Pulmonary artery endothelial cell (primary cell): ENCODE measurements at places on chromosomes 4 and X.

DNA sequence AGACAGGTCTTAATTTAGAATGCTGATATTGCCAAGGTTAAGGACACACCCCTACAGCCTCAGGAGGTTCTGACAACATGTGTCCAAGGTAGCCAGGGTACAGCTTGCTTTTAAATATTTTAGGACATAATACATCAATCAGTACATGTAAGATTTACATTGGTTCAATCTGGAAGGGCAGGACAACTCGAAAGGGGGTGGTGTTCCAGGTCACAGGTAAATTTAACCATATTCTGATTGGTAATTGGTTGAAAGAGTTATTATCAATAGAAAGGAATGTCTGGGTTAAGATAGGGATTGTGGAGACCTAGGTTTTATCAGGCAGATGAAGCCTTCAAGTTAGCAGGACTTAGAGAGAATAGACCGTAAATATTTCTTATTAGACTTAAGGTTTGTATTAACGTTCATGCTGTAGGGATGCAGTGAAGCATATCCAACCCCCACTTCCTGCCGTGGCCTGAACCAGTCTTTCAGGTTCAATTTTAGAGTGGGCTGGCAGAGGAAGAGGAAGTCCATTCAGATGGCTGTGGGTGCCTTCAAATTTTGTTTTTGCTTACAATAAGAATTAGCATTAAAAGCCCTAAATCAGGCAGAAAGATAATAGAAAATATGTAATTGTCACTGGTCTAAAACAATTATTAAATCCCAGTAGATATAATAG is 136.5 kb upstream of the GALNTL6 start:
- DNase-seq, result no peak

DNA sequence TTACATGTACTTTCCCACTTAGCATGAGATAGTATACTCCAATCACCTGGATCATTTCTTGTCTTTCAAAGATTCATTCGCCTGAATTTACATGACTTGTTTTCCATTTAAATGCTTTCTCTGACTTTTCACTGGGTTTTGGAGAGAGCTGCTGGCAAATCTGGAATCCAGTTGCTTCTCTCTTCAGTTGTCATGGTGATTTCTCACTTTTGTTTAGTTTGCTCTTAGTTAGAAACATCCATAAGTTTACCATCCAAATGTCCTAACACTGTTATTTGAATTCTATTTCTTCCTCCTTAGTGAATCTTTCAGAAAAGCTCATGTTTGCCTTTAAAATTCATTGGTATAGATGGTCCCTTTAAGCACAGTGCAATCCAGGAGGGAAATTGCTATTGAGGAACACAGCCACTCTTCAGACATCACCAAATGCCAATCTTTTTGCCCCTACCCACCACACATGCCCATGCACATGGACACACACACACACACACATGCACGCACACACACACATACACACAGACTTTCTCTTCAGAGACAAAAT is 51.7 kb downstream of the REELD1 start:
- no peak for DNase-seq

DNA sequence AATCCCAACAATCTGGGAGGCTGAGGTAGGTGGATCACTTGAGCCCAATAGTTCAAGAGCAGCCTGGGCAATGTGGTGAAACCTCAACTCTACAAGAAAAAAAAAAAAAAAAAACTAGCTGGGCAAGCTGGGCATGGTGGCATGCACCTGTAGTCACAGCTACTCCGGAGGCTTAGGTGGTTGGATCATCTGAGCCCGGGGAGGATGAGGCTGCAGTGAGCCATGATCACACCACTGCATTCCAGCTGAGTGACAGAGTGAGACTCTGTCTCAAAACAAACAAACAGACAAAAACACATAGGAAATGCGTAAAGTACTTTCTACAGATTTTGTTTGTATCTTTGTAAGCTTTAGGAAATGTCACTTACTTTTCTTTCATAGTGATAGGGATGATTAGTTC is 307.2 kb upstream of the NR3C2 start:
- no peak for DNase-seq

DNA sequence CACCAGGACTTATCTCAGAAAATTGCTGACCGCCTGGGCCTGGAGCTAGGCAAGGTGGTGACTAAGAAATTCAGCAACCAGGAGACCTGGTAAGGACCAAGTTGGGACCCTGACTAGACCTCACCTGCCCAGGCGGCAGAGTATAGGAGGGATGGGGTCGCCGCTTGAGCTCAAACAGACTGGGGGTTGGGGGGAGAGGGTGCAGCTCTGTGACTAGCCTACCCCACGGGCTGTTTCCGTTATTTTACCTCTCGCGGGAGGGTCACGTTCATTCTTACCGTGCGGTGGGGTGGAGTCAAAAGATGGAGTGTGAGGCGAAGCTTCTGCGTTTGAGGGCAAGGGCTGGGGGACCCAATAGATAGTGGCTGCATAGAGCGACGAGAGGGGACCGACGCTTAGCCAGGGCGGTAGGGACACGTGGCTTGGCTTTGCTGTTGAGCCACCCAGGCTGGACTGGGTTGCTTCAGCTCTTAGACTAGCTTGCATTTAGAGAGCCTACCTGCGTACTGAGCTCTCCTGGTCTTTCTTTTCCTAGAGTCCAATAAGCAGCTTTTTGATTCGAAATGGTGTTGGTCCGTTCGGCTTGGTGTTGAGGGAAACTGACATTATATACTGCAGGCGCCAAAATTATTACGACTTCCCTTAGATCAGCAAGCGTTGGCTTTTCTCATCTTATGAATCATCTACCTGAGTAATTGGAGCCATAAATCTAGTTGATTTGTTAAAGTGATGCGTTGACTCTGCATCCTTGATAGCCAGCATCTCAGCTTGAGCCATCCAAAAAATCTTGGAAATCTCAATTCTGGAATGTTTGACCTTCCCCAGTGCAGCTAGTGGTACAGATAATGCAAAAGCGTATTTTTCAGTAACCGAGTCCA is 591 bp downstream of the PRPS1 start:
- DNase-seq, result no peak

DNA sequence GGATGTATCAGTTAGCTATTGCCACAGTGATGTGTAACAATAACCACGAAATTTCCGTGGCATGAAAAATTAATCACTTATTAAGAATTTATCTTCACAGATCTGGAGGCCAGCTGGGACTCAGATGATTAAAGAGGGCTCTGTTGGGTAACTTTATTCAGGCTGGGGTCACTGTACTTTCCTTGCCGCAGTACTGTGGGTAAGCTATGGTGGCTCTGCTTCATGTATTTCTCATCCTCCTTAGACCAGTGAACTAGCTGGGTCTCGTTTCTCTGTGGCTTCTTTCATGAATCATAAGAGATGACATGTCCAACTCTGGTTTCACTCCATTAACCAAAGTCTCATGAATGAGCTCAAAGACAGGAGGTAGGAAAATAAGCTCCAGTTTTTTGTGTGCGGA is 13.5 kb downstream of the TEX13B start:
- no peak for DNase-seq

DNA sequence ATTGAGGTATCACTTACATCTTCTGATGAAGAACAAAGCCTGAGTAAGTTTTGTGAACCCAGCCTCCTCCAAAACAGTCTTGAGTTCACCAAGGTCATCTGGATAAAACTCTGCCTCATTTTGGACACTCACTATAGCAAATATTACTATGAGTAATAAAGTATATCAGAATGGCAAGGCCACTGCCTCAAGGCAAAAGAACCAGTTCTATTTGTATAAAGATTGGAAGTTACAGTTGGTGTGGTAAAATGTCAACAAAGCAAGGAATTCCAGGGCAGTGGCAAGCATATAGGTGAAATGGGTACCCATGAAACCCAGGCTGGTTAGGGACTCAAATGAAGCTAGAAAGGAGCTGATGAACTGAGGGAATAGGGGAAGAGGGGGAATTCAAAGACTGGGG is 2.4 kb upstream of the ARHGEF6 start:
- DNase-seq, result no peak

- DNase-seq, result no peak
Measured at GRCh38 chr4:76160355-76160754, 12.2 kb upstream of the NUP54 start.

- DNase-seq, result no peak
Measured at GRCh38 chr4:118033148-118034052, 886 bp upstream of the NDST3 start.

- DNase-seq, result no peak
Measured at GRCh38 chr4:146359771-146360170, 145.4 kb downstream of the REELD1 start.

- no peak for DNase-seq
Measured at GRCh38 chrX:110401135-110401534, 42.5 kb downstream of the RTL9 start.

GRCh38 chr4:143726714-143727113 is 26.2 kb upstream of the FREM3 start:
- no peak for DNase-seq

- DNase-seq, result no peak
Measured at GRCh38 chr4:26782168-26782829, 78.3 kb upstream of the STIM2 start.

DNA sequence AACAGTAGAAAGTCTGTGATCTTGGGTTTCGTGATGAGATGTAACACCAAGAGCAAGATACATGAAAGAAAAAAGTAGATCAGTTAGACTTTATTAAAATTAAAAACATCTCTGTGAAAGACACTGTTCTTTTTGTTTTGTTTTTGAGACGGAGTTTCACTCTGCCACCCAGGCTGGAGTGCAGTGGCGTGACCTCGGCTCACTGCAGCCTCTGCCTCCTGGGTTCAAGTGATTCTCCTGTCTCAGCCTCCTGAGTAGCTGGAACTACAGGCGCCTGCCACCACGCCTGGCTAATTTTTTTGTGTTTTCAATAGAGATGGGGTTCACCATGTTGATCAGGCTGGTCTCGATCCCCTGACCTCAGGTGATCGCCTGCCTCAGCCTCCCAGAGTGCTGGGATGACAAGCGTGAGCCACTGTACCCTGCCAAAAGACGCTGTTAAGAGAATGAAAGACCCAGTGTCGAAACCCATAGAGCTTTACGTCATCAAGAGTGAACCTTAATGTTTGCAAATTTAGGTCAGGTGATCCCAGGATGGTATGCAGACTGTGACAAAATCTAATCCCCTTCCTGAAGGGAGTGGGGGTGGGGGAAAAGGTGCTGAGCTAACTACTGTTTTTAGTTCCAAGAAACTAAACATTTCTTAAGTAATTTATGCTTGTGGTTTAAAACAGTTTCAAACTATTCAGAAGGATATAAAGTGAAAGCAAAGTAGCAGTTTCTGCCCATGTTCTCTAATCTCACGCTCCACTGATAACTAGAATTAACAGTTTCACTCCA is 8.0 kb downstream of the OFD1 start:
- DNase-seq, result no peak

DNA sequence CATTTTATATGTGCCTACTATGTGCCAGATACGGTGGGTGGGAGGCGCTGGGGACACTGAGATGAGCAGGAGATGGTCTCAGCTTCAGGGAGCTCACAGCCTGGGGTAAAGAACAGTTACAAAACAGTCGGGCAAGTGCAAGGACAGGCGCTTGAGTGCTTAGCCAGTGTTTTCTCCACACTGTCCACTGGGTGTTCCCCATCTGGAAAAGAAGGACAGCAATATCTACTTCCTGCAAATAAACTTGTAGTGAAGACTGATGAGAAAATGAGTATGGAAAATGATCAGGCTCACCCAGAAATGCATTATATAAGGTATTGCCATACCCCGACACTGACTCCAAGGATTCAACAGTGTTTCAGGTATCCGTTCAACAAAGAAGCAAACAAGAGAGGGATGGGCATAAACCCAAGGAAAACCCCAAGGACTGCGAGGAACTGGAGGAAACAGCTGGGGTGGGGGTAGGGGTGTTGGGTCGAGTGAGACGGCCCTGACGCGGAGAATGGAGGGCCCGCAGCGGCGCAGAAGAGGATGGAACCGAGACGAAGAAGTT is 835 bp downstream of the TMEM185A start:
- DNase-seq, result no peak

DNA sequence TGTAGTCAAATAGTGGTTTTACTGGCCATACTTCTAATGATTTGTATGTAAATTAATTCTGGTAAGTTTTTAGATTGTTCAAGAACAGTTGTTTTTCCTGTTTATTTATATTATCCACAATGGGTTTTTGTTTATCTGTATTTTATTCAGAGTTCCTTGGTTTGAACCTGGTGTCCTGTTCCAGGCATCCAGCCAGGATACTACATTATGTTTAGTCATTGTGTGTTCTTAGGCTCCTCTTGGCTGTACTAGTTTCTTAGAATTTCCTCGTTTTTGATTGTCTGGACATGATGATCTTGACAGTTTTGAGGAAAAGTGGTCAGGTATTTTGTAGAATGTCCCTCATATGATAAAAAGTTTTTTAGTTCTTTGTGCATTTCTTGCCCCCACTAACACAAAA is 7.8 kb downstream of the TIGD2 start:
- DNase-seq, result no peak

DNA sequence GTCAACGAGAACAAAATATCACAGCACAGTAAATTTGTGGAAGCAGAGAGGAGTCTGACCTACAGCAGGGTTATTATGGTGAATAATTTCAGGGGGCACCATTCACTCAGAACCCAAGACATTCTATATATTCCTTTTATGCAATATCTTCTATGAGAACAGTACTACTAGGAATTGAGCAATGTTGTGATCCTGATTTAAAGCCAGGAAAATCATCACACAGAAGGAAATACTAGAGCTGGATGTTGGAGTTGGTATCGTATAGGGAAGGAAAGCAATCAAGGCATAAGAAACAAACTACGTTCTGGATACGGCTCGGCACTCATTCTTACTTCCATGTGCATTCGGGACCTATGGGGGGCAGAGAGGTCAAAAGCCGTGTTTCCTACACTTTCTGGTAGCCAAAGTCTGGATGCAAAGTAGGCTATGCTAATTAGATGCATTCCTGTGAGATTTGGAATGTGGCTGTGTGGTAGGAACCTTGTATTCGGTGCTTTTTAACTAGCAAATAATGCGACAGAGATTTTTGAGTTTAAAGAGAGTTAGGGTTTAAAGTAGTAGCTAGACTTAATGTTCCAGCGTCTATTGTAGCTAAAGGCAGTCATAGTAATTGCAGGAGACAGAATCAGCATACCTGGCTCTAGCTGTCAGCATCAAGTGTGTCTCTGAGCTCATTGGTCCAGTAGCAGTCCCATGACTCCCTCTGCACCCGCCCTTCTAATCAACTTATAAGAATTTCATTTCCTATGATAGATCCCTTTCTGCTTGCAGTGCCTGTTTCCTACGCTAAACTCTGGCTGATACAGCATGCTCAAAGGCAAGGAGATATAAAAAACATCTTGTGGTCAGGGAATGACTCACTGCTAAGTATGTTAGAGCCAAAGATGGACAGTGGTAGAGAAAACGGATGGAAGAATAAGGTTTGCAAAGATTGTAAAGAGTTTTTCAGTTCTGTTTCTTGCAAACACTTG is 43.3 kb upstream of the PDGFC start:
- no peak for DNase-seq

- no peak for DNase-seq
Measured at GRCh38 chrX:47748576-47748975, 88.1 kb upstream of the ZNF81 start.

- no peak for DNase-seq
Measured at GRCh38 chr4:4395849-4396627, 9.1 kb downstream of the NSG1 start.
